ENCODE measurements at places on chromosomes 4 and X. TPM values are rescaled to one million over a fixed set of nuclear protein-coding genes. Genes with fewer than 3 reads are reported as not detected.

- no peak for DNase-seq
Measured at GRCh38 chr4:106312377-106312776, 3.6 kb downstream of the TBCK start.

GRCh38 chr4:136476753-136477152 lies 1055.5 kb downstream of the PCDH18 start:
- DNase-seq, result no peak

NPY2R gene
- total RNA-seq, result not detected

DNA sequence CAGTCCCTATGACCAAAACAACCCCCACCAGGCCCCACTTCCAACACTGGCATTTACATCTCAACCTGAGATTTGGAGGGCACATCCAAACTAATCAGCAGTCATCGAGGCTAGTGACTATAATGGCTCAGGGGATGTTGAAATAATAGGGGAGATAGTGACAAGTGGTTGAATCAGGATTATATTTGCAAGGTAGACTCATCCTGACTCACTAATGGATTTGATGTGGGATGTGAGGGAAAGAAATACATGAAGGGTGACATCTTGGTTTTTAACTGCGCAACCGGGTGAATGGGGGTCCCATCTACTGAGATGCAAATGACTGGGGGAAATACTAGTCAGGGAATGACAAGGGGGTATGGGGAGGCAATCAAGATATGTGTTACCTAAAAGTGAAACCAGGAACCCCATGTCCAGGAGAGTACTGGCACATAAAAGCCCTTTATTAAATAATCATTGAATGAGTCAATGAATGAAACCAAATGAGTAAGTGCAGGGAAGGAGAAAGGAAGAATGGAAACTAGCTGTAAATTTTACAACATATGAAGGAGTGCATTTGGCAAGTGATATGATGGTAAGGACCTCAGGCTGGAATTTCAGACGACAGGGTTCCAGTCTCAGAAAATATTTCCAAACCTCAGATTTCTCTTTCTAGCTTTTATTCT lies 78.3 kb downstream of the PARM1 start:
- no peak for DNase-seq

ENPEP gene
- 3.3 TPM for total RNA-seq

DNA sequence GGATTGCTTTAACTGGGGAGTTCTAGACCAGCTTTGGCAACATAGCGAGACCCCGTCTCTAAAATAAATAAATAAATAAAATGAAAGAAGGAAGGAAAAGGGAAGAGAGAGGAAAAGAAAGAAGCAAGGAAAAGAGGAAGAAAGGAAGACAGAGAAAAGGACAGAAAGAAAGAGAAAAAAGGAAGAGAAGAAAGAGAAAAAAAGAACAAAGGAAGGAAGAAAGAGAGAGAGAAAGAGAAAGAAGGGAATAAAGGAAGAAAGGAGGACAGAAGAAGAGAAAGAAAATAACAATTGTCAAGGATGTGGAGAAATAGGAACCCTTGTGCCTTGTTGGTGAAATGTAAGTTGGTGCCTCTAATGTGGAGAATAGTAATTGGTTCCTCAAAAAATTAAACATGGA lies 74.6 kb downstream of the ANAPC4 start:
- no peak for DNase-seq

- no peak for DNase-seq
Measured at GRCh38 chr4:151665022-151665784, 95.6 kb downstream of the GATB start.

MAGEA4 gene
- not detected for total RNA-seq

BTK gene
- 1.8 TPM for total RNA-seq

DNA sequence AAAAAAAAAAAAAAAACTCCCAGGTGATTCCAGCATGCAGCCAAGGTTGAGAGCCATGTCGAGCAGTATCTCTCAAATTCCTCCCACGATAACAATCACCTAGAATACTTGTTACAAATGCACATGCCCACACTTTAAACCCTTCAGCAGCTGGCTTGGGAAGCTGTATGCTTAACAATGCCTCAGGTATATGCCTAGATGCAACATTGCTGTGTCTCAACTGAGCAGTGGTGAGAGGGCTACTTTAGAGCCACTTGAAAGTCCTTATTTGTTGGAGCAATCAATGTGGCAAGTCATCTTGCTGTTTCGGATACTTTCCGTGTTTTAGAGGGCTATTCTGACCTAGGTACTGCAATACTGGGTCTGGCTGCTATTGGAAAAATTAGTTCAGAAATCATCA lies 487.4 kb downstream of the INPP4B start:
- no peak for DNase-seq

DNA sequence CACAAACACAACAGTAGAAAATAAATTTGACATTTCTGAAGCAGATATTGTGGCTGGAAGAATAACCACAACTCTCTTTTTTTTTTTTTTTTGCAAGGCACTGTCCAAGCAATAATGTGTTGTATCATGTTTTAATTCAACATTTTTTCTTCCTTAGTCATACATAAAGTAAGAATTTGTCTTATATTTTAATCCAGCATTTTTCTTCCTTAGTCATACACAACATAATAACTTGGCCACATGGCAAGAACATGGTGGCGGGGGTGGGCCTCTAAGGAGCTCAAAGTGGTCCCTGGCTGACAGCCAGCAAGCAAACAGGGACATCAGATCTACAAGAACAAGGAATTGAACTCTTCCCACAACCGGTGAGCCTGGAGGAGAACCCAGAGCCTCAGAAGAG lies 20.2 kb downstream of the FBXW7 start:
- no peak for DNase-seq

DNA sequence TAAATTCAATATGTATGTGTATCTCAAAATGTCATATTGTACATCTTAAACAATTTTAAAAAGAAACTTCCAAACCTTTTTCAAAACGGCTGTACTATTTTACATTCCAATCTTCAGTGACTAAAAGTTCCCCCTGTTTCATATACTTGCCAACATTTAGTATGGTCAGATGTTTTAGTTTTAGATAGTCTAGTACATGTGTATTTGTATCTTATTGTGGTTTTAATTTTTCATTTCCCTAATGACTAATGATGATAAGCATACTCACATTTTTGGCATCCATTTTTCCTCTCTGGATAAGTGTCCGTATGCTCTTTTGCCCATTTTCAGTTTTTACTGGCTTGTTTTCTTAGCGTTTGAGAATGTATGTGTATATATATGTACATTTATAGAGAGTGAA lies 212.2 kb upstream of the MAGEB18 start:
- no peak for DNase-seq

JCHAIN gene
- 4.4 TPM for total RNA-seq

DNA sequence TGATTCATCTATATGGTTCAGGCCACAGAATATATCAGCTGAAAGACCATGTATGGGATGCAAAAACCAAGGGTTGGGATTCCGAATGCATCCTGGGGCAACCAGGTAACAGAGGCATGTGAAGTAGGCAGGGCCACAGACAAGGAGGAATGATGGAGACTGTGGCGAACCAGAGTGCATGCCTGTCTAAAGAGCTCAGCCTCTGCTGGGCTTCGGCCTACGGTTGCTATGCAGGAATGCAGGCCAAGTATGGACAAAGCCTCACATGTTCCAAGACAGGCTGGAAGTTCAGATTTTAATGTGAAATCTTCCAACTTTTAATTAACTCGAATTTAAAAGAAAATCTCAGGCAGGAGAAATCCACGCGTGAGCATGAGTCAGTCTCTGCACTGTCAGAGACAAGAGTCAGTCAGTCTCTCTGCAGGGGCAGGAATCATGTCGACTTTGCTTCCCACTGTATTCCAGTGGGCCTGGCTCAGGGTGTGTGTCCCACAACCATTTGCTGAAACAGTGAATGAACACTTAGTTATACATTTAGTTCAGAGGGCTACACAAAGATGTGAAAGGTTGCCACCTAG lies 344.4 kb downstream of the UNC5C start:
- no peak for DNase-seq

GRCh38 chr4:140839406-140839805 lies 83.2 kb upstream of the TBC1D9 start:
- no peak for DNase-seq

DNA sequence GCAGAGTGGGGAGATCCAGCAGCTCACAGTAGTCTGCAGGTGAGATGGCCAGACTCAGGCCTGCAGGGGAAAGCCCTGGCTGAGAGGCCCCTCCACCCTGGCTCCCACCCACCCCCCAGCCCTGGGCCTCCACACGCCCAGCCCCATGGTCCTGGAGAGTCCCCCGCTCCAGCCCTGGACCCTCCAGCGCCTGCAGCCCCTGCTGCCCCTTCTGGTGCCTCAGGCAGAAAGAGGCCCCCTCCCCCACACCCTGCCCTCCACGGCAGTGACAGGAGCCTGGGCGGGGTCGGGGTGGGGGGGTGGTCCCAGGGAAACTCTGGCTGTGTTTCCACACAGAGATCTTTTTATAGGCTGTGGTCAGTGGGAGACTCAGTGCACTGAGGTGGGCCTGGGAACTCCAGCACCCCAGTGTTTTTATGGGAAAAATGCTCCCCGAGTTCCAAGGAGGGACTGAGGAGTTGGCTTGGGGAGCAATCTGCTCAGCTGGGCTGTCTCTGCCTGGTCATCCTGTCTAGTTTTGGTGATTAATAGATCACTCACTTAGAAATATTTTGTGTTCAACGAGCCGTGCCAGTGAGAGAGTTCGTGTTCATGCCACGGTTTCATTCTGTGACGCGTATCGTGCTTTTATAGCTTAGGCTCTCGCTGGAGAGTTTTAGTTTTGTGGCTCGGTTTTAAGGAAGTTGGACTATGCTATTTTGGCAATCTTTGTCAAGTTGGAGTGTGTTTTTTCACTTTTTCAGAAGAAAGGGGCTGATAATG lies 53.1 kb upstream of the HGFAC start:
- no peak for DNase-seq

DNA sequence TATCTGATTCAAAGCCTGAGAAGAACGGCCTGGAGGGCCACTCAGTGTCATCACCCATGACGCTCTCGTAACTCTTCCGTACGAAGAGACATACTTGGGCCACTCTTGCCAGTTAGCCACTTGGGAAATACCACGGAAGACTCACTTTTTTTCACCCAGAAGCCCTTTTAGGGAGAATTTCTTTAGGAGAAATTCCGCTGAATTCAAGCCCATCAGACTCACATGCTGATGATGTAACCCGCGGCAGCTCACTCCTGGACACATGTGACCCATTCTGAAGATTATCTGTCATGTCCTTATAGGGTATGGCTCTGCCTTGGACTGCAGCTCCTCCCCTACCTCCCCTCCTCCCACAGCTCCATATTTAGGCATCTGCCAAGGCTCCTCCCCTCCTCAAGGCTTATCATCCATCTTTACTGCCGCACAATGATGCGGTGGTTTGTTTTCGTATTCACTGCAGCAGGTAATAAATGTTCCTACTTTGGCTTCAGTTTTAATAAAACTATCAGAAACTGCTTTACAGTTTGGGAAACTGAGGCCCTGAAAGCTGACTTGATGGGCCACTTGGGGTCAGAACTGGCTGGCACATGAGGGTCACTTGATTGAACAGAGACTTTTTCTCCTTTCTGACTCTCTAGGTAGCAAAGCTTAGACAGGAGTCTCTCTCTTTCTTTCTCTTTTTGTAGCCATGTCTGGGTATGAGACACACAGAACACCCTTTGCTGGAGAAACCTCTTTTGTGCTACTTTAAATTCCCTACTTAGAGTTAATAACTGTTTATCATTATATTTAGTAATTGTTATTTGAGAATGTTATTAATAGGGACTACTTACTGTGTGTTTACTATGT lies 42.1 kb downstream of the RHOH start:
- DNase-seq, result peak; percentile 44

C4orf36 gene
- 0.59 TPM for total RNA-seq

- no peak for DNase-seq
Measured at GRCh38 chrX:130224810-130225209, 43.9 kb downstream of the ZNF280C start.

GLRA2 gene
- total RNA-seq, result not detected

DNA sequence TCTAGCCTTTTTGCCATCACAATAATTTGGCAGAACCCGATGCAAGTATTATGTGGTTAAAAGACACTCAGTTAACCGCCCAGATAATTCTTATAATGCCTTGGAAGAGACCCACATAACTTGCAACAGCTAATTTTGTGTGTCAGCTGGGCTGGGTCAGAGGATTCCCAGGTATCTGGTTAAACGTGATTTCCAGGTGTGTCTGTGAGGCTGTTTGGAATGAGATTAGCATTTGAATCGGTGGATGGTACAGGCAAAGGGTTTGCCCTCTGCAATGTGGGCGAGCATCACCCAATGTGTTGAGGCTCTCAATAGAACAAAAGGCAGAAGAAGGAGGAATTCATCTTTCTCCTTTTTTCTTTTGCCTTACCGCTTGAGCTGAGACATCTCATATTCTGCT lies 314.2 kb upstream of the PUDP start:
- DNase-seq, result no peak

DNA sequence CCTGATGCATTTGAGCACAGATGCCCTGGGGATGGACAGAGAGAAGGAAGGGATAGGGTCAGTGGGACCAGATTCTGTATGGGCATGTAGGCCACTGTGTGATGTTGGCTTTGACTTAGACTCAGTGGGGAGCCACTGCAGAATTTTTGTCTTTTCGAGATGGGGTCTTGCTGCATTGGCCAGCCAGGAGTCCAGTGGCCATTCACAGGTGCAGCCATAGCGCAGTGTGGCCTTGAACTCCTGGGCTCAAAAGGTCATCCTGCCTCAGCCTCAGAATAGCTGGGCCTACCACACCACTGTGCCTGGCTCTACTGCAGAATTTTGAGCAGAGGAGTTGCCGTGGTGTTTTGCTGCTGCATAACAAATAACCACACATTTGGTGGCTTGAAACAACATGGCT lies 22.8 kb downstream of the TBC1D14 start:
- DNase-seq, result peak; percentile 27

DNA sequence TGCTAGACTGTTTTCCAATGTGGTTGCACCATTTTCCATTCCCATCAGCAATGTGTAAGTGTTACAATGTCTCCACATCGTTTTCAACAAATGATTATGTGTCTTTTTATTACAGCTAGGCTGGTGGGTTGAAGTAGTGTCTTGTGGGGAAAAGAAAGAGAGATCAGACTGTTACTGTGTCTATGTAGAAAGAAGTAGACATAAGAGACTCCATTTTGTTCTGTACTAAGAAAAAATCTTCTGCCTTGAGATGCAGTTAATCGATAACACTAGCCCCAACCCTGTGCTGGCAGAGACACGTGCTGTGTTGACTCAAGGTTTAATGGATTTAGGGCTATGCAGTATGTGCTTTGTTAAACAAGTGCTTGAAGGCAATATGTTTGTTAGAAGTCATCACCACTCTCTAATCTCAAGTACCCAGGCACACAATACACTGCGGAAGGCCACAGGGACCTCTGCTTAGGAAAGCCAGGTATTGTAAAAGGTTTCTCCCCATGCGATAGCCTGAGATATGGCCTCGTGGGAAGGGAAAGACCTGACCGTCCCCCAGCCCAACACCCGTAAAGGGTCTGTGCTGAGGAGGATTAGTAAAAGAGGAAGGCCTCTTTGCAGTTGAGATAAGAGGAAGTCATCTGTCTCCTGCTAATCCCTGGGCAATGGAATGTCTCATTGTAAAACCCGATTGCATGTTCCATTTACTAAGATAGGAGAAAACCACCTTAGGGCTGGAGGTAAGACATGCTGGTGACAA lies 23.0 kb upstream of the UGT2B15 start:
- DNase-seq, result no peak

Data from Right ventricle myocardium superior (tissue), 1 donor.